ENCODE measurements at places on chromosomes 4 and X.

DNA sequence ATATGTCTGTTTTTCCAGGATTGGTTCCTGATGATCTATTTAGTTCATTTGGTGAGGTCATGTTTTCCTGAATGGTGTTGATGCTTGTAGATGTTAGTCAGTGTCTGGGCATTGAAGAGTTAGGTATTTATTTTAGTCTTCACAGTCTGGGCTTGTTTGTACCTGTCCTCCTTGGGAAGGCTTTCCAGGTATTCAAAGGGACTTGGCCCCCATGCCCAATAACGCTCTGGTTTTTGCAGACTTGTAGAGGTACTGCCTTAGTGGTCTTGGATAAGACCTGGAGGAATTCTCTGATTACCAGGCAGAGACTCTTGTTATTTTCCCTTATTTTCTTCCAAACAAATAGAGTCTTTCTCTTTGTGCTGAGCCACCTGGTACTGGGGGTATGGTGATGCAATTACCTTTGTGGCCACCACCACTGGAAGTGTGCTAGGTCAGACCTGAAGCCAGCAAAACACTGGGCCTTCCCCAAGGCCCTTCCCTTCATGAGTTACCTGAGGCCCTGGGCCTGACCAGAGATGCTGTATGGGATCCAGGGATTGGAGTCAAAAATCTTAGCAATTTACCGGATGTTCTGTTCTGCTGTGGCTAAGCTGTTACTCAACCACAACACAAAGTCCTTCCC lies 63.3 kb upstream of the RXFP1 start:
- DNase-seq: no peak

DNA sequence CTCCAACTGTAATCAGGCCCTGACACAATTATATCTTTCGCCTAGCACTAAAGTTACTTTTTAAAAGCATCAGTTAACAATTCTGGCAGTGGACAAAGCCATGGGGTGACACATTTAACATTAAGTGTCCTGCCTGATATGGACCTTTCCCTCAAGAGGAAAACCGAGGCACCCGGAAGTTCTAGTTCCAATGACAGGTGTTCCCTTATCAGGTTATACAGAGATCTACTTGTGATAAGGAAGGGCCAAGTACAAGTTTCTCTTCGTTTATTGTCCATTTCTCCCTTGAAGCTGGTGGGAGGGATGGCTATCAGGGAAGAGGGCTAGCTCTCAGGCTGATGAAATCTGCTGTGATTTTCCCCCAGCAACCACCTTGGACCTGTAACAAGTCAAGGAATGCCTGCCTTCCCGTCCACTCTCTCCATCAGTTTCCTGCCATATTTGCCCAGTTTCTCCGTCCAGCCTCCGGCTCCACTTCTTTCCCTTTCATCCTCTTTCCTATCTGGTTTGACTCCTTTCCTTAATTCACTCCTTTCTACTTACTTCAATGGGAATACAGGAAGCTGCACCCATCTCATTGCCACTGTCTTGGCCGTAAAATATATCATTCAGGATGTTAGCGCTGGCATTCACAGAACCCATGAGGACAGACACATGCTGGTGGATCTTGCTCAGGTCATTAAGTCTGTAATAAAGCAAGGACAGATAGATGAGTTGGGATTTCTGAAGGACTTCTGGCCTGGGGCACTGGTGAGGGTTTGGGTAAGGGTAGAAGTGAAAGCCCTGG lies 95.0 kb downstream of the DGKK start:
- peak; percentile 4 for DNase-seq

- DNase-seq: no peak
Measured at GRCh38 chr4:40984051-40984450, 230.3 kb downstream of the APBB2 start.

DNA sequence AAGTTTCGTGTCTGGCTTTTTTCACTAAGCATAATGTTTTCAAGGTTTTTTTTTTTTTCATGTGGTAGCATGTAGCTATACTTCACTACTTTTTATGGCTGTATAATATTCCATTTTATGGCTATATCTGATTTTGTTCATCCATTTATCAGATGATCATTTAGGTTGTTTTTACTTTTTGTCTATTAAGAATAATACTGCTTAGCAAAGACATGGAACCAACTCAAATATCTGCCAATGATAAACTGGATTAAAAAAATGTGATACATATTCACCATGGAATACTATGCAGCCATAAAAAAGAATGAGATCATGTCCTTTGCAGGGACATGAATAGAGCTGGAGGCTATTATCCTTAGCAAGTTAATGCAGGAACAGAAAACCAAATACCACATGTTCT lies 32.7 kb upstream of the ZNF280C start:
- DNase-seq: no peak

- DNase-seq: no peak
Measured at GRCh38 chrX:118189000-118189399, 72.4 kb upstream of the KLHL13 start.

DNA sequence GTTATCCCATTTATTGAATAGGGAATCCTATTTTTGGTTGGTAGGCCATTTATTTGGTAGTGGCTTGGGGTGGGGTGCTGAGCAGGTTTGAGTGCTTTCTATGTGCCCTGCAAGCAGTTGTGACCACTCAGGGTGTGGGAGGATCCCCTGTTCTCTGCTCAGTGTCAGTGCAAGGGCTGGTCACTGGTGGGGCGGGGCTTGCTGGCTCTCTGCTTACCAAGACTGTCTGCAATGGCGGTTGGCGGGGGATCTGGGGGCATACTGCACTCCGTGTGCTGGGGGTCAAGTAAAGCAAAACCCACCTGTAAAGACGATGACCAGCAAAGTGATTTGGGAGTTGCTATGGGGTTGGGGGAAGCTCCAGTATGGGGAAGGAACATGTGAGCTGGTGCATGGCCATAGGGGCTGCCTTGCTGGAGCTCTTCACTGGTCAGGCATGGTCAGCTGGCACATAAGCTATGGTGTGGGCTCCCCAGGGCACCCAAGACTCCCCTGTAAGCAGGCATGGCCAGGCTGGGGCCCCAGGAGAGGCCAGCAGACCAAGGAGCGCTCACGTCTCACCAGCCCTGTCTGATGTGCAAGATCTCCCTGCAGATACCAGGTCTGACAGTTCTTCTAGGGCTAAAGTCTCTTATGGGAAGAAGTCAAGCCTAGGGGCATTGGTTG lies 83.0 kb upstream of the GRXCR1 start:
- no peak for DNase-seq

- no peak for DNase-seq
Measured at GRCh38 chr4:174437324-174437723, 85.0 kb downstream of the HPGD start.

DNA sequence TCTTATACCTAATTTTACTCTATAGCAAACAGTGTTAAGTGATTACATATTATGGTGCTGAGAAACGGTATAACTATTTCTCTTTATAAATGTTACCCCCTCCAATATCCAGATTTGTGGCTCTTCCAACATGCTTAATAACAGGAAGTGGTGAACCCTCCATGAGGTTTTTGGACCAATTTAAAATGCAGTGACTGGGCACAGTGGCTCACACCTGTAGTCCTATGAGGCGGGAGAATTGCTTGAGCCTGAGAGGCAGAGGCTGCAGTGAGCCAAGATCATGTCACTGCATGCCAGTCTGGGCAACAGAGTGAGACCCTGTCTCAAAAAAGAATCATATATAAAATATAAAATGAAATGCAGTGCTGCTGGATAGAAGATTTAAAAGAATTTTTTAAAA lies 137.3 kb downstream of the MGST2 start:
- no peak for DNase-seq

GRCh38 chr4:152554742-152555141 lies 18.9 kb upstream of the FBXW7 start:
- DNase-seq: no peak

GRCh38 chr4:2264481-2265041 lies 2.7 kb upstream of the MXD4 start:
- DNase-seq: no peak

GRCh38 chr4:148053298-148054003 lies 321.6 kb downstream of the ARHGAP10 start:
- DNase-seq: no peak

DNA sequence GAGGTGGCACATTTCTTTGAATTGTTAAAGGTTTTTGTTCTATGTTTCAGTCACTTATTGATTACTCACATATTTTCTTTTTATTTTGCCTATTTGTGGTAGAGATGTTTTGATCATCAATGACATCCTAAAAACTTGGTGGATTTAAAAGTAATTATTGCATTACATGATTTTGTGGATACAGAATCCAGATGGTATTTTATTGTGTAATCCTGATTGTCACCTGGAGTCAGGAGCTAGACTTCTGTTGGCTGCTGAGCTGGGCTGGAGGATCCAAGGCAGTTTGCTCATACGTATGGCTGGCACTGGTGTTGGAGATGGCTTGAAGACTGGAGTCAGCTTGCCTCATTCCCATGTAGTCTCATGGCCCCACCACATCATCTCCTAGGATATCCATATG lies 1009.6 kb upstream of the PCDH7 start:
- no peak for DNase-seq

DNA sequence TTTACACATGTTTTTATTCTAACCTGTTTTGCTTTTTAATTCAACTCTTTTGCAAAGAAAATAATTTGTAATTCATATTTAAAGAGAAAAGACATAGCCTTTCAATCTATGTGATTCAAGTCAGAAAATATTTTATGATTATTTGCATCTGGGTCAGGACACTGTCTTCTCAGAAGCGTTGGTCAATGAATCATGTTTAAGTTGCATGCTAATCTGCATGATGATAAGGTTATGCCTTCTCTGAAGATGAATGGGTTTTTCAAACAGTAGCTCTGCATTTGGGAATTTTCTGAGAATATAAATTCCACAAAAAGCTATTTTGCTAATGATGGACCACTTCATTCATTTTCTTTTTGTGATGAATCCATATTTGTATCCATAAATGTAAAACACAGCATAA lies 282.5 kb downstream of the TMA16 start:
- no peak for DNase-seq

DNA sequence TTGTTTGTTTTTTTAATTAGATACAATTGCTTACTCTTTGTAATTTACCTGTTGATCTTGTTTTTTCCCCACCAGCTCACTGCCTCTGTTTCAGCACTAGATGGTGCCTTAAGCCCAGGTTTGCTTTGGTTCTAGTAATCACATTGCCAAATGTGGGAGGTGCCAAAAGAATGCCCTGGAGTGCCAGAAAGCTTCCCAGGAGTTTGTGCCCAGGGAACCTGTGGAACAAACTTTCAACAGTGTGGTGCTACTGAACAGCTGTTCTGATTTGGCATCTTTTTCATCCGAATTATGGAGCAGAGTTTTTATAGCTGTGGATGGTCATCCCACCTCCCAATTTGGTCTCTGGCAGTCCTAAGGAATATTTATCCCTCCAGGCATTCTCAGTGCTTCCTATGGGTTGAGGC lies 1000.7 kb downstream of the STIM2 start:
- peak; percentile 53 for DNase-seq

DNA sequence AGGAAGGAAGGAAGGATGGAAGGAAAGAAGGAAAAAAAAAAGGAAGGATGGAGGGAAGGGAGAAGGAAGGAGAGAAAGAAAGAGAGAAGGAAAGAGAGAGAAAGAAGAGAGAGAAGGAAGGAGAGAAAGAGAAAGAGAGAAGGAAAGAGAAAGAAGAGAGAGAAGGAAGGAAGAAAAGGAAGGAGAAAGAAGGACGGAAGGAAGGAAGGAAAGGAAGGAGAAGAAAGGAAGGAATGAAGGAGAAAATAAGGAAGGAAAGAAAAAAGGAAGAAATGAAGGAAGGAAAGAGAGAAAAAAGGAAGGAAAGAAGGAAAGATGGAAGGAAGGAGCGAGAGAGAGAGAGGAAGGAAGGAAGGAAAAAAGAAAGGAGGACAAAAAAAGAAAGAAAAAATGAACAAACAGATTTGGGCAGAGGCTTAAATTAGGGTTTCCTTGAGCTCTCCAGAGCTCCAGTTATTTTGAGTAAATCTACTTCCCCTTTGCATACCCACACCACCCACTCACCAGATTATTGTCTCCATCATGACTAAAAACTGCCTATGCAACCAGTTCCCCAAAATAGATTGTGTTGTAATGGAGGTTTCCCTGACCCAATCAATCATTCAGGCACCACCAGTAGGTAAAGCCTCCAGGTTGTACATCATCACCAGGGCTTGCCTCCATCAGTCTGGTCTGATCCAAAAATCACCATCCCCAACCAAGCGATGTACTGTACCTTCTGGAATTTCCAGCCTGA lies 1722.9 kb upstream of the PCDH10 start:
- no peak for DNase-seq

DNA sequence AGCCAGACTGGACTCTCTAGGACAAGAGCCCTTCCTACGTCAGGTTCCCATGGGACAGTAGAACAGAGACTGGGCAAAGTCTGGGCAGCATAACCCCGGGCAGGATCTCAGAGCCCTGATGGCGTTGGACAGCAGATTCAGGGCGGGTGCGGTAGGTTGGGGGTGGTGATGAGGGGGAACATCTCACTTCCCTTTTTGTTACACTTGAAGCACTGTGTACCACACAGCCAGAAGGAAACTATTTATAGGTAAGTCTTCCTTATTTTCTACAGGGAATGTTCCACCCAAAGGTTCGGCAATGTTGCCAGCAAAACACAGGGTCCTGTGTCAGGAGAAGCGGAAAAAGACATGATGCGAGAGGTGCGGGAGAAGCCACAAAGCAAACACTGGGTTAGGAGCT lies 54.3 kb downstream of the TSC22D3 start:
- DNase-seq: no peak

- peak; percentile 83 for DNase-seq
Measured at GRCh38 chr4:185839194-185839712, 27.3 kb upstream of the SORBS2 start.

GRCh38 chr4:2696423-2696822 lies 59.7 kb downstream of the TNIP2 start:
- DNase-seq: no peak

DNA sequence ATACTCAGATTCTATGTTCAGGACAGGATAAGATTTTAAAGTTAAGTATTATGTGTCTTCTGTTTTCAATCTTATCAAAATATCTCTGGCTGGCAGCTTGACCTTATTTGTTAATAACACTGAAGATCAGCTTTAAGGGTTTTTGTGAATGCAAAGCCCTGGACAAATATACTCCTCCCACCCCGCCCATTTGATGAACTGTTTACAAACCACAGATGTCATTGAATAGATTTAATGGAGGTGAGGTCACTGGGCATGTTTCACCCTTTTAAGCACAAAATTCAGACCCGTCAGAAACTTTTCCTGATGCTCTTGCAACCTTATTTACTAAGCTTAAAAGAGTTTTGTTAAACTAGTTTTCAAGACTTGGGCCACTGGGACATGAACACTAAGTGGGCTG lies 10.1 kb upstream of the CXCL8 start:
- no peak for DNase-seq

DNA sequence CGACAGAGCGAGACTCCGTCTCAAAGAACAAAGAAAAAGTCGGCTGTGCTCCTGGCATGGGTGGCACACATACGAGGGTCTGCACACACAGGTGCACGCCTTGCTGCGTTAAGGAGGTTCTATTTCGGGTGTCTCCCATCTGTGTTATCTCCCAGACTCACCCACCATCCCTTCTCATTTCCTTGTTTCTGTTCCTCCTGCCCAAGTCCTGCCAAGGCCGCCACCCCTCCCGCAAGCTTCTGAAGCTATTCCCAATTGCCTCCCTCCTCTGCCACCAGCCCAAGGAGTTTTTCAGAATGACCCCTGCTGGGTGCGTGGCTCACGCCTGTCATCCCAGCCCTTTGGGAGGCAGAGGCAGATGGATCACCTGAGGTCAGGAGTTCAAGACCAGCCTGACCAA lies 6.0 kb upstream of the IL3RA start:
- no peak for DNase-seq

GRCh38 chrX:56762707-56763555 lies 33.9 kb downstream of the NBDY start:
- DNase-seq: no peak

GRCh38 chrX:149151805-149152757 lies 353.0 kb downstream of the IDS start:
- DNase-seq: no peak
